Left kidney (tissue), 8 donors: ENCODE measurements at places on chromosomes 7 and 10.

DNA sequence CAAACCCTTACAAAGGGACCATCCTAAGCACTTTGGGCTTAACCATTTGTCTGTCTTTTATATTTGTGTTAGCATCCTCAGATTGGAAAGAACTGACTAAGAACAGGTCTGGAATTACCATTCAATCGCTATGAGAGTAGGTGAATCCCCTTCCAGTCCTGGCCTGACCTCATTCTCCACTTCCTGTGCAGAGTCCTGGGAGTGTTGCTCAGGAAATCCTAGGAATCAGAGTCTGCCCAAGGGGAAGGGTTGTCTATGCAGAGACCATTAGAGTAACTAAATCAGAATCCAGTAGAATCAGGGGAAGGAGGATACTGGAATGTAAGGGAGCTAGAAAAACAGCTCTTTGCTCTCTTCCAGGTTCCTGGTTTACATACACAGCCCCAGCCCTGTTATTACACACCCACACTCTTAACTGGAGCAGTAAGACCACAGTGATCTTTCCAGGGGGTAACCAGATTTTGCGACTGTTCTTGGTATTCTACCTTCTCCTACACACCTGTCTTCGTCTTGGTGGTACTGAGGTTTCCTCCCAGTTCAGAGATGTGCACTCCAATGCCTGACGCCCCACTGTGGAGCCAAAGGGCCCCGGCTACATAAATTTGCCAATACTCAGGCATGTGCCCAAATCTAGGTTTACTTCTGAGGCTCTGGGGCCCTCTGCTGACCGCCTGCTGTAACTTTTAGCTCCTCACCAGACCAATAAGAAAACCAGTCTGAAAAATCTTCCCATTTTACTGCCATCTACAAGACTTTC is 103.7 kb downstream of the RNF216 start:
- no peak for DNase-seq

DNA sequence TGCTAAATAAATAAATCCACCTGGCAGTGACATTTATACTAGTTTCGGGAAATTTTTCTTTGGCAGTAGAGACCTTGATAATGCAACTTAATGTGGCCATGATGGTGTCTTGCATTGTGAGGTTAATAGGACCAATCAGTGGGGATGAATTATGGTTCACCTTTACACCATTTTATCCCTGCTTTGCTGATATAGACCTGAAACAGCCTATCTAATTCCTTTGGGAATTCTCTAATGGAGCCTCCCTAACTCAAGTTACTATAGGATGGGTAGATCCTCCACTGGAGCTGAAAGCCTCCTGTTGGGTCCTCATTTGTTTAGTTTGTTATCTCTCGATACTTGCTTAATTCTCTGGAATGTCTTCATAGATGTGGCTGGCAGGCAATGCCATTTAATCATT is 276.7 kb downstream of the CNTNAP2 start:
- no peak for DNase-seq

DNA sequence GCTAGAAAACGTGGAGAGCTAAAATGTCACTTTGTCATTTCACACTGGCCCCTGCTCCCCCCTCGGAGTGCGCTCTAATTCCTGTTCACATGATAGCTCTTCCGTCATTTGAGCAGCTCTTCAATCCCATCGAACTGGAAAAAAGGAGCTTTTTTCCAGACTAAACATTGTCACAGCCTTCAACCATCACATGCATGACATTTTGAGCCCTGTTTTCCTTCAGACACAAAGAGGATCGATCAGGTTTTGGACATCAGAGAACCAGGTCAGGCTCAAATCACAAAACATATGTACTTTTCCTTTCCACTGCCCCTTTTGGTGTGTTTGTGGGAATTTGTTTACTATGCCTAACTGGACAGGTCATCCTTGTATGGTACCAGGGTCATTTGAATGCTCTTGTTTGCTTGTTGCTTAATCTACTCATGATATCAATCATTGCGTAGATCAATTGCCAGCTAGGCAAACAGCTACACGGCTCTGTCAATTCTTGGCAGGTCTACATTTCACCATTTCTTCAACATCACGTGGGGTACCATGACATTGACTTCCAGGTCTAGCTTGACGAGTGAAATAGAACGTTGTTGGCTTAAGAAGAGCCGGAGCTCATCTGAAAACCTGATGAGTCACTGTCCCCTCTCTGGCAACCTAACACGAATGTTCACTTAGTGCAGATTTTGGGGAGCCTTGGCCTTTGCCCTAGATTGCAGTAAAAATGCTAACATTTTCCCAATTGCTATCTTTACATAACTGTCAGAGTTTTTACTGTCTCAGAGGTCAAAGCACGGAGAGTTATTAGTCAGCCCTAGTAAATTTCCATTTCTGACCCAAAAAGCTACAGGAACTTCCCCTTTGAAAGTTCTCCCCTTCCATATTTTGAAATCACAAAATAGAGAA is 87.3 kb downstream of the LYZL2 start:
- no peak for DNase-seq

DNA sequence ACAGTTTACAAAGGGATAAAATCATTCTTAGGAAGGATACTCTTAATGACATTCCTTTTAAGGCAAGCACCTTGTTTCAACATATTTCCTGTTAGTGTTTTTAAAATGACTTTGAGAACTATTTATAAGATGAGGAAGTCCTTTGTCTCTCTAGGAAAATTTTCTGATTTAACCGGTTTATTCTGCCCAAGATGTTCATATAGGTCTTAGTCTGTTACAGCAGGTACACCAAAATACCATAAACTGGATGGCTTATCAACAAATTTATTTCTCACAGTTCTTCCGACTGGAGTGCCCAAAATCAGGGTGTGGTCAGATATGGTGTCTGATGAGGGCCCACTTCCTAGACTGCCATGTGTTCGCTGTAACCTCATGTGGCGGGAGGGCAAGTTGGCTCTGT is 77.9 kb downstream of the GSAP start:
- no peak for DNase-seq

DNA sequence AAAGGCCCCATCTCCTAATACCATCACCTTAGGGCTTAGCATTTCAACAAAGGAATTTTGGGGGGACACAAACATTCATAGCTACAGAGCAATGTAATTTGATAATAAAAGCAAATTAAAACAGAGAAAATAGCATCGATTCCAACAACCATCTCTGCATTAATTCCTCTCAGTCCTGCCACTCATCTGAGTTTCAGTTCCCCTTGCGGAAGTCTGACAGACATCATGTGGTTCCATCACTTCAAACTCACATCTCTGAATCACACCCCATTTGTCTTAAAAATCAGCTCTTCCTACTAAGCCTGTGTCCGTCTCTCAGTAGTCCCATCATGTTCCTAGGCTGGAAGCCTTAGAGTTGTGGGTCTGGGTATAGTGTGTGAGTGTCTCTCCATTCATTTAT is 3.6 kb downstream of the ADCK2 start:
- DNase-seq = no peak

- DNase-seq = no peak
These were observed 16.4 kb upstream of the CTTNBP2 start for GRCh38 chr7:117889611-117890010.

- no peak for DNase-seq
These were observed 44.5 kb downstream of the PSMC2 start for GRCh38 chr7:103391976-103392375.

DNA sequence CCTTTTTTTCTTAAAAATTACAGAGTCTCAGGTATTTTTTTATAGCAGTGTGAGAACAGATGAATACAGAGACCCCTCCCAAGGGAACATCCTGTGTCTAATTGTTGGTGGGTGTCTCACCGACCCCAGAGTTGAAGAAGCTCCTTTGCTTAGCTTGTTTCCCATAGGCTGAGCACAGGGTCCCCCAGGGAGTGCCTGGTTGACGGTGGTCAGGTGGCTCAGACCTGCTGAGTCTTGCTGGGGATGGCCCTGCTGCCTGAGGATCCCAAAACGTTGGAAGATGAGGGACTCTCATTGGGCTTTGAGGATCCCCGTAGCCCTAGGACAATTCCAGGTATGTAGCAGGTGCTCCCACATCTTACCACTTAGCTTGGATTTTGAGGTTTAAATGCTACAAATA is 19.5 kb downstream of the SCART1 start:
- DNase-seq = no peak

GRCh38 chr10:101467286-101467770 is 113.4 kb downstream of the BTRC start:
- peak; percentile 43 for DNase-seq

GRCh38 chr7:80643336-80643915 is 5.0 kb downstream of the CD36 start:
- DNase-seq = peak; percentile 17

DNA sequence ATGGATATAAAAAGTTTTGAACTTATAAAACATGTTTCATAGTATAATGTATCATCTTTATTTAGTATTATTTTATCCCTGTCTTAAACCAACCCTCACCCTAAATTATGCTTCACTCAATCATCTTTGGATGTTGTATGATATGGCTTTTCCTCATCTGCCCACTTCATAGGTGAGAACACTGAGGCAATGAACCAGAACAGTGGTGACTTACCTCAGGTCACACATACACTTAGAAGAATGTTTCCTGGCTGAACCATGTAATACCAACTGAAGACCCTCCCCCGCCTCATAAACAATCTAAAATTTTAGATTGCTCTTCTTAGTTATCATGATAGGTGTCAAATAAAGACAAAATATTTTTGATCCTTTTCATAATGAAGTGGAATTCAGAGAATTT is 22.6 kb upstream of the STOX1 start:
- no peak for DNase-seq

DNA sequence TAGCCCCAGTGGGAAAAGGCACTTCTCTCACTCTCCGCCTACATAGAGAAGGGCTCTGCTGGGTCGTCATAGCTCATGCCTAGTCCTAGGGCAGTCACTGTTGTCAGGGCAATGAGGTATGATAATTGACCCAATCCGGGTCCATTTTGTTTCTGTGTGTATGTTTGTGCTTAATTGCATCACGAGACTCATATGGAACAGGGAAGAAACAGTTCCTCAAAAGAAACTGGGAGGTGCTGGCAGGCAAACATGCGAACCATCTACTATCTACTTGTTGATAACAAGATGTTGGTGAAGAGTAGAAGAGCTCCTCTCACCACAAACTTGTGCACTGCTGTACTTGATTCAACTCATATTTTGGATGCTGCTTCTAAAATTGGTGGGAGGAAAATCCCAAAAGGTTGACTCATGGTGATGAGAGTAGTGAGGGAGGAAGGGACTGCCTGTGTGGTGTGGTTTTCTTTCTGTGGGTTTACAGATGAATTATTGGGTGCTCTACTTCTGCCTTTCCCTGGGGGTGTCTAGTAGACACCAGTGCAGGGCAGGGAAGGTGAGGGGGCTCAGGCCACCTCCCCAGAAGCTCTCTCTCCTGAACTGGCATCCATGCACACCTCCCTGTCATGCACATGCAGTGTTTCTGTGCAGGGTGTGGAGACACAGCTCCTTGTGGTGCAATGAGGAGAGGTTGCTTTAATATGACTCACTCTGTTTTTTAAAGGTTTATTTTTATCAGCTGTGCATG is 29.4 kb downstream of the LSMEM1 start:
- DNase-seq = no peak

DNA sequence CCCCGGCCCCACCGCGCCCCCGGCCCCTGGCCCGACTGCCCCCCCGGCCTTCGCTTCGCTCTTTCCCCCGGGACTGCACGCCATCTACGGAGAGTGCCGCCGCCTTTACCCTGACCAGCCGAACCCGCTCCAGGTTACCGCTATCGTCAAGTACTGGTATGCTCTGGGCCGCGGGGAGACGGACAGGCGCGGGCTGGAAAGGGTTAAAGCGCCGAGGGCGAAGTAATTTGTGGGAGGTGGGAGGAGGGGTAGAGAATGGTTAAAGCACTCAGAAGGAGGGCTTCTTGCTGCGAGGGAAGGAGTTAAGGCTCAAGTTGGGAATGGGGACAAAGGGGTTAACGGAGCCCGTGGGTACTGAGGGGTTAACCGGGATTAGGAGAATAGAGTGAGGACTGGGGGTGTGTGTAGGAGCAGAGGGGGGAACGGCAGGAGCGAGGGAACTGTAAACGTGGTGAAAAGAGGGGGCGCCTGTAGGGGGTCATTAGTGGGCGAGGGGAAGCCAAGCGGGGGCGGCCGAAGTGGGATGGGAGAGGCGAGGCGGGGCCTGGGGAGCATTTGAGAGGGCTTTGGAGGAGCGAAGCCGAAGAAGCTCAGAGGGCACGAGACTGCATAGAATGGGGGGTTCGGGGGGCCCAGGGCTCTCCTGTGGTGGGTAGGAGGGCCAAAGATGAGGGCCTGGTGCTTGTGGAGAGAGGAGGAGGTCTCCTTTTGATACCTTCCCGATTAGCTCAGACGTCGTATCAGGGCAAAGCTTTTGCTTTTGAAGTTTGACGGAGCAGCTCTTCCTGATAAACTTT is 605 bp downstream of the SUFU start:
- no peak for DNase-seq

DNA sequence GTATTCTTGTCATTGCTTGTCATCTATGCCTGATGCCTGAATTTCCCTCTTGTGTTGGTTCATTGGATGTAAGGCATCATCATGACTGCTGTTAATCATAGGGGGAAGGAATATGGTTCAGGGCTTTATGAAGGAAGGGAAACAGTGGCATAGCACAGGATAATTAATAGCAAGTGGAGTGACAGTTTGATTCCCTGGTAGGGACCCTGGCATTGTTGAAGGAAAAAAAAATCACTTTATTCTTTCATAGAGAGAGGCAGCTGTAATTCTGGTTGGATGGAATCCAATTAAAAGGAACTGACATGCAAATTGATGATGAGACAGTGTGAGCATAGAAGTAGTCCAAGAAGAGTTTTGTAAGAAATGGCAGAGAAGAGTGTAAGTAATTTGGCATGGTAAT is 121.4 kb downstream of the AUTS2 start:
- no peak for DNase-seq

DNA sequence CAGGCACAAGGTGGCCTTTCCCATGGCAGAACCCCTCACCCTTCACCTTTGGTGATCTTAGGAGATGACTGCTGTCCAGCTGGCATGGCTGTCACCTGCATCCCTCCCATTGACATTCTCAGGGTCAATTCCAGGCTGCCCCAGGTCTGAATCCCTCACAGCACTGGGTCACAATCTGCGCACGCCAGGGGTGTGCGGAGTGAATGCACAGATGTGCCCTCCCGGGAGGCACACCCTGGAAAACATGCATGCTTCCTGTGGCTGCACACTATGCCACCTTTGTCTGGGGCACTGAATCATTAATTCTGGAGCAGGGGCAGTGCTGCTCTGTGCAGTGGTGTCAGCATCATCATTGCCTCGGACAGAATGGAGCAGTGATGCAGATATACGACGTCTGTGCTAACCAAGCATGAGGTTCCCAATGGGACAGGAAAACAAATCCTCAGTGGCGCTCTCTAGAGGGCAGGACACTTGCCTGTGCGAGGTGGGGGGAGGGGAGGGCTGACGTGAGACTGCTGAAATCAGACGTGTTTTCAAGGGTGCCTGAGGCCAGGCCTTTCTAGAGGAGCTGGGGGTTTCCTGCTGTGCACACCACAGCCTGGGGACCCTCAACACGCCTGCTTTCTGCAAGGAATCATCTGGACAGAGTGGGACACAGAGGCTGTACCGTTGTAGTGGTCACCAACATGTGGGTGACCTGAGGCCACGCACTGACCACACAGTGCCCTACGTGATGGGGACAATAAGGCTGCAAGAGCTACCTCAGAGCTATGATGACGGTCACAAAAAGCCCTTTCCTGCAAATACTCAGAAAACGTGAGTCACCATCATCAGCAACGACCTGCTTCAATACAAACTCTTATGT is 77.9 kb downstream of the HIPK2 start:
- DNase-seq = no peak

GRCh38 chr7:43511029-43511428 is 71.9 kb upstream of the STK17A start:
- no peak for DNase-seq
